ENCODE measurements at places on chromosomes 12 and 14.

GRCh38 chr14:71749613-71750238 is 182.5 kb upstream of the RGS6 start:
- DNase-seq, result no peak

DNA sequence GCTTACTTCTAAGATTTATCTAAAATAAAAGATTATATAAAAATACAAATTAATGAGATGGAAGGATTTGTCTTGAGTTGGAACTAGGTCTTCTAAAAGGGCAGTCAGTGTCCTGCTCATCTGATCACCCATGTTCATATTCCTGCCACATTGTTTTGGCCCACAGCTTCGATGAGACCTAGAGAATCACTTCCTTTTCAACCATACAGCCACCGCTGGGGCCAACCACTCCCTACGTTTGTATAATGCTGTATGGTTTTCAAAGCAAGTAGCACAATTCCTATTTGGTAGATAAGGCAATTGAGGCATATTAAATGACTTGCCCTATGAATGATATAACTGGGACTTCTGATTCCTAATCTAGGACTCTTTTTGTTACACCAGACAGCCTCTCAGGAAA is 249.4 kb downstream of the ZFP36L1 start:
- no peak for DNase-seq

DNA sequence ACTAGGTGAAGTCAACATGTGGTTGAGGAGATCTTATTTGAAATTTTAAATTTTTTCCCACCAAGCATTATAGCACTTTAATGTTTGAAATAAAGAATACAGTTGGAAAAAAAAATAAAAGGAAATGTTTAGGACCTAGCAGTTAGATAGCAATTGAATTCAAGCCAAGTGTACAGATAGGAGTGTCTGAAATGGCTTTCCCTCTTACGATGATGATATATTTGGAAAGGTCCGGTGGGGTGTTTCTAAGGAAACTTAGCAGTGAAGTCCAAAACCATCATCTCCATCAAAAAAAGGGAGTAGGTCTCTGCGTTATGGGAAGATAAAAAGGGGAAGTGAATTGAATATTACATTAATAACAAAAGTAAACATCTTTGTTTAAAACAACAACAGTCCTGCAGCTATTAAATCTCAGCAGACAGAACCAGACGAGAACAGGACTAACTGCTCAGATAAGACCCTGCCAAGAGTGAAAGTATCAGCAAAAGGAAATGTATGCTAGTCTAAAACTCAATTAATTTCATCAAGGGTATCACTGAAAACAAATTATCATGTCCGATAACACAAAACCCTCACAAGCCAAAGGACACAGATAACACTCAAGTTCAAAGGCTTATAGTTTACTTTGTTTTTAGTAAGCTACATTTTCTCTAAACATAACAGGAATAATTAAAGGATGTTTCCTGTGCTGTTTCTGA is 242.0 kb downstream of the BMP4 start:
- no peak for DNase-seq

- DNase-seq, result no peak
Observed at GRCh38 chr12:76113800-76114757, 29.6 kb upstream of the NAP1L1 start.

- DNase-seq, result no peak
Observed at GRCh38 chr14:96162265-96162664, 42.4 kb upstream of the BDKRB2 start.

GRCh38 chr12:69150796-69151127 is 88.6 kb upstream of the CPSF6 start:
- no peak for DNase-seq

DNA sequence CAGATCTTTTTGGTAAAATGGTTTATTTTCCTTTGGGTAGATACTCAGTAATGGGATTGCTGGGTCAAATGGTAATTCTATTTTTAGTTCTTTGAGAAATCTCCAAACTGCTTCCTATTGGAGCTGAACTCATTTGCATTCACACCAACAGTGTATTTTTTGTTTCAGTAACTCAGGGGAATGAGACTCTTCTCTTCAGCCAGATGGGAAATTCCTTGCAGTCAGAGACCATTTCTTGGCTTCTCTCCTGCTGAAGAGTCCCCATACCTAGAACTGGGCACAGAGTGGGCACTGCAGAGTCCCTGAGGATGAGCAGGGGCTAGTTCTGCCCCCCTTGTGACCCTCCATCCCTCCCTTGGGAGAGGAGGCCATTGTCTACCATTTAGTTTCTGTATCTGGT is 10.8 kb downstream of the SDSL start:
- no peak for DNase-seq

GRCh38 chr12:83954071-83954789 is 958.4 kb downstream of the SLC6A15 start:
- DNase-seq, result no peak

GRCh38 chr14:99724939-99725773 is 41.1 kb downstream of the CYP46A1 start:
- DNase-seq, result no peak

DNA sequence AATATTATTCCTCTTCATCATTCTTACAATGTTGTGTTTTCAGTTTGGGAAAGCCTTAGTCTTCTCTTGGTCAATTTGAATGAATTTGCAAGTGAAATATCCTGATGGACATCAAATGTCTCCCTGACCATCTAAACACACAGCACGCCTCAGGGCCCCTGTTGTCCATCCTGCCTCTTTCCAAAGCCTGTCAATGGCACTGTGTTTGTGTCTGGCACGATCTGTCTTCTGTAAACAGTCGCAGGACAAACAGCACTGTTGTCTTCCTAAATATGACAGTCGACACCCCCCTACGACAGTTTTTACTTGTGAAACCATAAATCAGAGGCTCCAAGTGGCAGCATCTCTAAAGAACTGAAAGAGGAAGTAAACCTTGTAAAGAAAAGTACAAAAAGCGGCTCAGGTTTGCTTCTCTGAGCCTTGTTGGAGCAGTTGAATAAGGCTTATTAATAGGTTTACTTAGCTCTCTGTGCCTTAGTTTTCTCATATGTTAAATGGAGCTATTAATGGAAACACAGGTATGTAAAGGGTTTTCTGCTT is 285.8 kb downstream of the NRXN3 start:
- DNase-seq, result no peak

DNA sequence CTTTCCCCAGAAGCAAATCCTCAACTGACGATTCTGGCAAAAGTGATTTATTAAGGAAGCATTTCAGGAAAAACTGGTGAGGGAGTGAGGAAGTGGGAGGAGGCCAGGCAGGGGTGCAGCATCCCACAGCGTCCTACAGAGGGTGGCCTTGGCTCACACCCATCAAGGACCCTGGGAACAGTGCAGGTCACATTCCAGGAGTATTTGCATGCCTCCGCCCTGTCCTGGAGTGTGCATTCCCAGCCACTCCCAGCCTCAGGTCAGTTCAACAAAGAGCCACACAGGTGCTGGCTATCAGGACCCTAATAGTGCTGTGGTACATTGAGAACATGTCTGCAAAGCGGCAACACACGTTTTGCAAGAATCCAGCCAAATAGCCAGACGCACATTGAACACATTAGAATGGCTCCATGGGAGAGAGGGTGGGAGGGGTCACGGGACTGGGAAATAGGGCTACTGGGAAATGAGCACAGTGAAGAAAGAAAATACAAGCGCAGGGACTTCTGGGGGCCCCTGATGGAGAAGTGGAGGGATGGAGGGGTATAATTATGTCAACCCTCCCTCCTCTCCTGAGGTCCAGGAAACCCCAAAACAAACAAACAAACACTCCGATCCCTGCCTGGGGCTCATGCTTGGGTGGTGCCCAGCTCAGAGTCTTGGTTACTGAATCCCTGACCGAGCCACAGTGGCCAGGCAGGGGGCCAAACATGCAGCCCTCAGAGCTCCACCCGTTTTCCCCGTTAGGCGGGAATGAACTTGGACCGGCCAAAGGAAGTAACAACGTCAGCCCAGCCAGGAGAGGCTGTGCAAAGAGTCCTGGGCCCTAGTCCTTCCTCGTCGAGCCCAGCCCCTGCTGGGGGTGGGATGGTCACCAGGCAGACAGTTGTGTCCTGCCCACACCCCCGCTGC is 36.5 kb downstream of the CMKLR1 start:
- no peak for DNase-seq

DNA sequence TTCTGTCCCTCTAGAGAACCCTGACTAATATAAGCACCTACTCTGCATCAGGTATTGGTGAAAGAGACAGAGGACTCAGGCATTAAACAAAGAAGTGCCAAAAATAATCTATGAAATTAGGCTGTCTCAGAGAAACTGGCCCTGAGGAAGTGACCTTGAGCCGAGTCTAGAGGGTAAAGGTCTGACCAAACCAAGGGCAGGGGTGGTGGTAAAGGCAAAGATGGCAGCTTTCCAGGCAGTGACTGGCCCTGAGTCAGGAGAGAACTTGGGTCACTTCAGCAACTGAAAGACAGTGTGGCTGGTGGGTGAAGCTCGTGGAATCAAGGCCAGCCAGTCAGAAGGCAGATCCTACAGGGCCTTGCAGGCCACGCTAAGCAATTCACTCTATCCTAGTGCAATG is 30.6 kb downstream of the CDKL1 start:
- DNase-seq, result no peak

DNA sequence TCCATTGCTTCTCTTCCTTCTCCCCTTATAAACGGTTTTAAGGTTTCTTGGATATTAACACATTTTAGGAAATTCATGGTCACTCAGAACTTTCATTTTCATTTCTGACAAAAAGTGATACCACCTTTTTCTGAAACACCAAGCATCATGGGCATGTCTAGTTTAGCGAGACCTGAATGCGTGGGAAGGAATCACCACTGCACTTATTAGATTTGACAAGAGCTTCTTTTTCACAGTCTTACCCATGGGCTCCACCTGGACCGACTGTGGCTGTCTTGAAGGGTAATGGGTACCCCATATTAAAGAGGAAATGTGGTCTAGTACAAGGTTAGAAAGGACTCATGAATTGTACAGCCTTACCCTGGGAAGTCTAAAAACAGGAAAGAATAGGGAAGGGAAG is 95.4 kb downstream of the KCNK10 start:
- no peak for DNase-seq

DNA sequence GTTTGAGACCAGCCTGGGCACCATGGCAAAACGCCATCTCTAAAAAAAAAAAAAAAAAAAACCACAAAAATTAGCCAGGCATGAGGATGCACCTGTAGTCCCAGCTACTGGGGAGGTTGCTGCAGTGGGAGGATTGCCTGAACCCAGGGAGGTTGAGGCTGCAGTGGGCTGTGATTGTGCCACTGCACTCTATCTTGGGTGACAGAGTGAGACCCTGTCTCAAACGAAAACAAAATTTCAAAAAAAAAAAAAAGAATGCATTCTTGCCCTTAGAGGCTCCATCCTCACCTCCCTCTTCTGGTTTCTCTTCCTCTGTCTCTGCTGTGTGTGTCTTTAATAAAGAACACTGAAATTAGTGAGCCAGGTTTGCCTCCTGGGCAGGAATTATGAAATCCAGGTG is 107.8 kb downstream of the VCPKMT start:
- no peak for DNase-seq

DNA sequence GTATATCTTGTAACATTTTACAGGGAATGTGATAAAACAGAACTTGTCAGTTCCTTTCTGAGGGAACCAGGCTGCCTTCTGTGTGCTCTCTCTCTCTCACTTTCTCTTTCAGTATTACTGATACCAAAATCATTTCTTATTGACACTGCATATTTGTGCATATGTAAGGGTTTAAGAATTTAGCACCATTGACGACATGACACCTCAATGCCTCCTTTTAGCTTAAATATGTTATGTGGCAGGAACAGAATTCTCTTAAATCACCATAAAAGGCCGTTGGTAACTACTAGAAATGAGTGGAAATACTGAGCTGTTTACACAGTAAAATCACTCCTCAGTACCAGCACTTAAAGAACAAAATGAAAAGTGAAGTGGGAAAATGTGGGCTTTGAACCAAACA is 457.7 kb upstream of the SYT1 start:
- DNase-seq, result no peak

Measured in activated CD4-positive, alpha-beta T cell treated with anti-CD3 and anti-CD28 coated beads, Interleukin-2, amount 50 U/mL, for 48 hours (primary cell).